Calu3 (cell line): ENCODE measurements at places on chromosomes 12 and 14. TPM values are rescaled to one million over a fixed set of nuclear protein-coding genes. Genes with fewer than 3 reads are reported as not detected.

GRCh38 chr12:62372134-62372533, 94.5 kb upstream of the MON2 start:
- no peak for DNase-seq

Gene FOXN4
- not detected in 2 replicates for total RNA-seq

- no peak for DNase-seq
Measured at GRCh38 chr12:97375310-97375709, 87.3 kb upstream of the RMST start.

DNA sequence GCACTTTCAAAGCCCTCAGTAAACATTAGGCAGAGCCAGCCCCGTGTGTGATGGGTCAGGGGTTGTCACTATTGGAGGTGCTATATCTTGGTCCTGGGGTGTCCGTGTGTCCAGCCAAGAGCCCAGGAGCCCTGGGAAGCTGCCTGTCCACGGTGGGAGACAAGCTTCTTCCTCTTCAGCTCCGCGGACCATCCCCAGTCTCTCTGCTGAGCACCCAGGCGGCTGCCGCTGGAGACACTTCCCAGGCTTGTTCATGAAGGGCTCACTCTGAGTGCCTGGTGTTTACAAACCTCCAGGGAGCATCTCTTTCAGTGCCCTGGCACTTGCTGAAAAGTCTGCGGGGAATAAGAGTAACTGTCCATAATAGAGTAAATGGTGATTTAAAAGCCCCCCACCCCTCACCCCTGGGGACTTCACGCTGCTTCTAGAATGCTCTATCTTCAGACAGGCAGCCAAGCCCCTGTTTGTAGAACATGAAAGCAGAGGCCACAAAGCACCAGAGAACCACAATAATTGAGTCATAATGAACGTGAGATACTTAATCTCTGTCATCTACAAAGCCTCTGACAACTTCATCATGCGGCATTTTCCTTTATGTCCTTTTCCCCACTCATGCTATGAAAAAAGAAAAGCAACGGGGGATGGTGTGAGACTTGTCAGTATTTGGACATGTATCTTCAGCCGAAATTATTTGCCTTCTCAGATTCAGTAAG, 178.6 kb downstream of the TMEM132C start:
- DNase-seq: no peak

DNA sequence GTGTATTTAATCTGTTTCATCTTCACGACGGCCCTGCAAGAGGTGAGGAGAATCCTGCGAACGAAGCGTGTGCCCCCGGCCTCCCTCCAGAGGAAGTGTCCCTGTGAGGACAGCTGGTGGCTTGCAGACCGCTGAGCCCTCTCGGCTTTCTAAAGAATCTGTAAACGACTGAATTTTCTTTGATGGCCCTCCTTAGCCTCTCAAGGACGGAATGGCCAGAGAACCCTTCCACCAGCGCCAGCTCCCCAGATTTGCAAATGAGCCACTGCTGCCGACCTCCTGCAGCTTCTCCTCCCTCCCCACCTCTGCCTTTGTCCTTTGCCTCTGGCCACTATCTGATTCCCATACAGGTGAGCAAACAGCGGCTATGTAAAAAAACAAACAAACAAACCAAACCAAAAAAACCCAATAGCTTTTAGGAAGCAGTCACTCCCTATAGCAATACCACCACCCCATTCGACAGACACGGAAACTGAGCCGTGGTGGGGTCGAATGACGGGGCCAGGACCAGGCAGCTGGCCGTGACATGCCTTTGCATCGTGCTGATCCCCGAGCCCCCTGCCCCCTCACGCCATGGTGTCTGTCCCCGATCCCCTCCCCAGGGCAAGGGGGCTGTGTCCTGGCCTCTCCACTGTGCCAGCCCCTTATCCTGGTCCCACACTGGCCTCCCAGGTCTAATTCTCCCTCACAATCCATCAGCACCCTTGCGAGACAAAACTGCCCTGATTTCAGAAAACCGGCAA, 23.6 kb downstream of the RFLNA start:
- no peak for DNase-seq

GRCh38 chr12:3046441-3047200, 30.6 kb upstream of the TSPAN9 start:
- no peak for DNase-seq

- no peak for DNase-seq
Measured at GRCh38 chr14:78985668-78986381, 815.7 kb downstream of the NRXN3 start.
